Cardiac atrium fibroblast (primary cell): ENCODE measurements at places on chromosomes 6 and 20. TPM values are rescaled to one million over a fixed set of nuclear protein-coding genes. Genes with fewer than 3 reads are reported as not detected.

Gene SPDEF
- not detected in 2 replicates for total RNA-seq

Gene SSTR4
- total RNA-seq, result not detected in 2 replicates

Gene DDAH2
- total RNA-seq, result 32.1 and 53.8 TPM in 2 replicates

Gene COL11A2
- total RNA-seq, result 0.16 and 0.18 TPM in 2 replicates

Gene ARMC12
- 0.49 TPM in 1 of 2 replicates, not detected in the other for total RNA-seq

Gene ACTL10
- total RNA-seq, result 2.4 and 4.5 TPM in 2 replicates

Gene CLPSL2
- total RNA-seq, result not detected in 2 replicates

Gene ATP9A
- total RNA-seq, result 7.8 and 8.1 TPM in 2 replicates

Gene OR2H2
- not detected in 2 replicates for total RNA-seq

Gene TRIM31
- total RNA-seq, result not detected in 2 replicates

Gene CCM2L
- total RNA-seq, result 0.65 and 1.8 TPM in 2 replicates

Gene DDX43
- total RNA-seq, result 0.81 and 1.1 TPM in 2 replicates

Gene FOXA2
- total RNA-seq, result not detected in 2 replicates

Gene RAET1G
- total RNA-seq, result 0.97 TPM in 1 of 2 replicates, not detected in the other

Gene VWA7
- under 0.01 TPM in 1 of 2 replicates, not detected in the other for total RNA-seq

Gene MATN4
- total RNA-seq, result not detected in 2 replicates

Gene LRRC73
- 0.18 and 1.5 TPM in 2 replicates for total RNA-seq
